Endodermal cell (in vitro differentiated cells): ENCODE measurements at places on chromosomes 7 and 10. TPM values are rescaled to one million over a fixed set of nuclear protein-coding genes. Genes with fewer than 3 reads are reported as not detected.

GIMAP2 gene
- not detected in 2 replicates for total RNA-seq

FKBP9 gene
- total RNA-seq = 50.3 and 58.0 TPM in 2 replicates

GRM8 gene
- 1.8 and 2.0 TPM in 2 replicates for total RNA-seq

NKX2-3 gene
- total RNA-seq = not detected in 3 replicates

PAPOLB gene
- 0.90 and 1.8 TPM in 2 replicates for total RNA-seq

NRP1 gene
- total RNA-seq = 22.1 and 30.6 TPM in 2 replicates

SLC26A3 gene
- not detected in 3 replicates for total RNA-seq

DNA sequence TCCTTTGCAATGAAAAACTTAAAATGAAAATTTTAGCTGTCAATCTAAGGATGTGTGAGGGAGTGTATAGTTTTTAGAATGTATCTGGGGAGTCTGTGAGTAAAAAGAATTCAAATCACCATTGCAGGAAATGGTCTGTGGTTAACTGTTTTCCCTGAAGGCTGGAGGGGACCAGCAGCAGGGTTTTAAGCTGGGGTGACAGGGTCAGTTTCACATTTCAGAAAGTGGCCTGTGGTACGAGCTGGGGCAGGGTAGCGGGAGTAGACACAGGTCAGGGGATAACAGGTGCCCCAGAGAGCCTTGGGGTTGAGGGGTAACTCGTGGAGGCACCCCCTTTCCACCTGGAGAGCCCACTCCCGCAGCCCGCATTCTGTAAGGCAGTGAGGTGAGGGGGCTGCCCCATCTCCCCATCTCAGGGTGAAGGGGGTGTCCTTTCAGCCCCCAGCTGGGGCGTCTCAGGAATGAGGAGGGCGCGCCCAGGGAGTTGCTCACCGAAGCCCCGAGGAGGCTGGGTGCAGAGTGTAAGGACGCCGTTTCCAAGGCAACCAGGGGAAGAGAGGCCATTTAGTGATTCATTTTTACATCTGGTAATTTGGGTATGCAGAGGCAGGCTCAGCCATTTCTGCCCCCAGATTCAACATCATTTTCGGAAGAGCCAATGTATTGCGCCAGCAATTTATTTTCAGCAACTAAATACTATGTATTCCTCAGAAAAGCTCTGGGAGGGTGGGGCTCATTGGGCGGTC is 168.9 kb downstream of the SLIT1 start:
- DNase-seq = peak; percentile 29

GRCh38 chr7:25860275-25861163 is 291.5 kb upstream of the NFE2L3 start:
- DNase-seq = peak; percentile 80

DNA sequence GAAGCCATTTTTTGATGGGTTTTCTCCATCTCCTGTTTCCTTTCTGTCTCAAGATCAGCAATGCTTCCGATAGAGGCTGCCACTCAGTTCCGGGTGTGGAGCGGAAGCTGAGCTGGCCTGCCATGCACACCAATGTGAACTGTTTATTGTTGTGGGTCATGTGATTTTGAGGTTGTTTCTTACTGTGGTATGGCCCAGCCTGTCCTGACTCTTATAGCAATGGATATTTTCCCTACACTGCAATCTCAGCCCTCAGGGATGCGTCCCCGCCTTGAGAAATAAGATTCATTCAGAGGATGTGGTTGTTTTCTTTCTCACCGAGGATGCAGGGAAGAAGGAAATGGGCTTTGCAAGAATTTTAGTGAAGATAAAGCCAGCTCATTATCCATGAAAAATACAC is 134.7 kb downstream of the PFKFB3 start:
- DNase-seq = no peak

DNA sequence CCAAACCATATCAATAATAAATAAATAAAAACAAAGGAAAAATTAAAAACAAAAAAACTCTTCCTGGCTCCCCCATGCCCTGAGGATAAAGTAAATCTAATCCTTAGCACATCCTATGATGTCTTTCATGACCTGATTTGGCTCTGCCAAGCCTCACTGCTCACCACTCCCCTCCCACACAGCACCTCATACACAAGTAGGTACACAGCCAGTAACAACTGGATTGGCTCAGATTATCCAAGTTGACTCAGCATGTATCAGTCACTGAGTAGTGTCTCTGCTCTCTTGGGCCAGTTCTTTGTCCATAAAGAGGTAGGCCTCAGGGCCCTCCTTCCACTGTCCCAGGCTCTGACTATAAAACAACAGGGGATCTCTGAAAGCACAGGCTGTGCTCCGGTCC is 99.6 kb downstream of the STRA8 start:
- no peak for DNase-seq

- DNase-seq = no peak
Observed at GRCh38 chr7:104642560-104642959, 314.2 kb downstream of the LHFPL3 start.

- no peak for DNase-seq
Observed at GRCh38 chr7:38154278-38154677, 23.8 kb upstream of the STARD3NL start.

DNA sequence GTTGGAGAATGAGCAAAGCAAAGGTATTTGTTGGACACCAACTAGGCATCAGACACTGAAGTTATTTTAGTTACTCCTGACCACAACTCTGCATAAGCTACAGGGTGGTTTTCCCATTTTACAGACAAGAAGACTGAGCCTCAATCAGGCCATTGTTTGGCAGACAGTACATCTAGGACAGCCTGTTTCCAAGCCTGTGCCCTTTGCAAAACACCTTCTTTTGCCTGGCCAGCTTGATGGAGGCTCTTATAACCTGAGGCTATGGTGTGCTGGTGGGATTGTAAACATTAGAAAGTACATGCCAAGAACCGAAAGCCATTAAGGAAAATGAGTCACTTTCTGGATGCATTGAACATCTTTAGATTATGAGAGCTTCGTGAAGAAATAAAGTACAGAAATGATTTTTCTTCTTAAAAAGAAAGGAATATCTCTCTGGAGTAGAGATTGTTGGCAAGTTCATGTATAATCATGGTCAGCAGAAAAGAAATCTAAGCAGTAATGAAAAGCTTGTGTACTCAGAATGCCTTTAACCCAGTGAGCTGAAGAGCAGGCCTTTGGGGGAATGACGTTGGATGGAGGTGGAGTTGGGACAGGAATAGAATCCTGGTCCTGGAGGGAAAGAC is 140.6 kb downstream of the KIAA1217 start:
- DNase-seq = no peak

GRCh38 chr7:29179115-29179514 is 15.5 kb upstream of the CHN2 start:
- DNase-seq = no peak

DNA sequence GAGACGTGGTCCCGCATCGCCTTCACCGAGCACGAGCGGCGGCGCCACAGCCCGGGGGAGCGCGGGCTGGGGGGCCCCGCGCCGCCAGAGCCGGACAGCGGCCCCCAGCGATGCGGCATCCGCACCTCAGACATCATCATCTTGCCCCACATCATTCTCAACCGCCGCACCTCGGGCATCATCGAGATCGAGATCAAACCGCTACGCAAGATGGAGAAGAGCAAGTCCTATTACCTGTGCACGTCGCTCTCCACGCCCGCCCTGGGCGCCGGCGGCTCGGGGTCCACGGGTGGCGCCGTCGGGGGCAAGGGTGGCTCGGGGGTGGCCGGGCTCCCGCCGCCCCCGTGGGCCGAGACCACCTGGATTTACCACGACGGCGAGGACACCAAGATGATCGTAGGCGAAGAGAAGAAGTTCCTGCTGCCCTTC is 737 bp downstream of the CNNM2 start:
- DNase-seq = peak; percentile 73

DNA sequence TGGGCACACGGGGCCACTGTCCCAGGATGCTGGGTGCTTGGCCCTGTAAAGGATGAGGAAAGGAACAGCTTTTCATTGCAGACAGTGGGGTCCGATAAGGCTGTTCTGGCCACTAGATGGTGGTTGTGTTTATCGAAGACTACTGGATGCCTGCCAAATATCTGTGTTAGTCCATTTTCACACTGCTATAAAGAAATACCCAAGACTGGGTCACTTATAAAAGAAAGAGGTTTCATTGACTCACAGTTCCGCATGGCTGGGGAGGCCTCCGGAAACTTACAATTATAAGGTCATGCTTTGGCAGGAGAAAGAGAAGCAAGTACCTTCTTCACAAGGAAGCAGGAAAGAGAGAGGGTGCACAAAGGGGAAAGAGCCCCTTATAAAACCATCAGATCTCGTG is 32.2 kb upstream of the GARS1 start:
- DNase-seq = no peak

DNA sequence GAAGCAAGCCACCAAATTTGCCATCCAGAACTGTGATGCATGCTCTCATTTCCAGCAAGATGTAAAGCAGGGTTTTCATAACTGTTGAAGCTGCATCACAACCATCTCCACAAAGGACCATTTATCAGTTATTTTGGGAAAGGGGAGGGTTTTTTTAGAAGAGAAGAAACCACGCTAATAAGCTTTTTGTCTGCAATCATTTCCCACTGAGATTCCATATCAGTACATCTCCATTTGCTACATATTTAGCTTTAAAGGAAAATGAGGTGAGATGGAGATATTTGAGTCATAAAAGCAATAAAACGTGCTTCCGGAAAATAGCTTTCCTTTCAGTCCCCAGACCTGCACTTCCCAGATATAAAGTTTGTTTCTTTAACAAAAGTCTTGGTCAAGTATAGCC is 258.2 kb downstream of the FRMD4A start:
- DNase-seq = no peak

DNA sequence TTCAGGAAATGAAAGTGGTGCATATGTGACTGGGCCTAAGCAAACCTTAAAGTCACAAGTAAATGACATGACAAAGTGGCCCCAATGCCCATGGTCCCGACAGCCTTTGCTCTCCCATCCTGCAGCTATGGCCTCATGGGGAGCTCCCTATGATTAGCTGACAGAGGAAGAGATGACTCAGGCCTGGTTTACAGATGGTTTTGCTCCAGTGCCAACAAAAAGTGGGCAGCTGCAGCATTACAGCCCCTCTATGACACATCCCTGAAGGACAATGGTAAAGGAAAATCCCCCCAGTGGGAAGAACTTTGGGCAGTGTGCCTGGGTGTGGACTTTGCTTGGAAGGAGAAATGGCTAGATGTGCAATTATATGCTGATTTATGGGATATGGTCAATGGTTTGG is 105.1 kb upstream of the ADCY1 start:
- DNase-seq = no peak
